NCI-H2171 (cell line): ENCODE measurements at places on chromosomes 16 and 17.

DNA sequence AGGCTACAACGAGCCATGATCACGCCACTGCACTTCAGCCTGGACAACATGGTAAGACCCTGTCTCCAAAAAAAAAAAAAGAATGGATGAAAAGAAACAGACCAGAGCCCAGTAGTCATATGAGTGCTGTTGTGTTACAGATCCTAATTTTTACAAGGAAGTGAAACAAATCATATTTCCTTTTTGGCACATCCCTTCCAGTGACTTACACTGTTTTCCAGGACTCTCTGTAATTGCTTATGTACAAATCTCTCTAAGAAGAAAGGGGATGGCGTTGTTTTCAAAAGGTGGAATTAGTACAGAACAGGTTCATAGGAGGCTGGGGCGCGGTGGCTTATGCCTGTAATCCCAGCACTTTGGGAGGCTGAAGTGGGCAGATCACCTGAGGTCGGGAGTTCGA is 19.8 kb upstream of the ZNF594 start:
- DNase-seq, result no peak

DNA sequence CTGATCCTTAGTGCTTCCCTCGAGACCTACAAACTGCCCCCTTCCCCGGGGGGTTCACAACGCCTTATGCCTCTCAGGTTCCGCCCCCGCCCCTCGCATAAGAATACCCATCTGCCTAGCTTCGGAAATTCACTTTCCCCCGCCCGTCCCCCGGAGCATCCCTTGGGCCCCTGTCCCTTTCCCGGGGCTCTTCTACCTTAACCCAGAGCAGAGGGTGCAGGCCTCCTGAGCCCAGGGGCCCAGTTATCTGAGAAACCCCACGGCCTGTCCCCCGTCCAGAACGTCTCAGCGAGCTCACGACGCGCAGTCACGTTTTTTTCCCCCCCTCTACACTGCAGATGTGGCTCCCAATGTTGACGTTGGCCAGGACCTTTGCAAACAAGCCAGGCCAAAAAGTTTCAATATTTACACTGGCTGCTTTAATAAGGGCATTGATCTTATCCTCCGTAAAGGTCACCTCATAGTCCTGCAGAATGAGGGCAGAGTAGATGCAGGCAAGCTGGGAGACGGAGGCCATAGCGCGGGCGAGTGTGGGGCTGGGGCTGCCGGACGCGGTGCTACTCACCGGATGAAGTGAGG is 1.4 kb upstream of the NBR1 start:
- DNase-seq, result peak; percentile 41

DNA sequence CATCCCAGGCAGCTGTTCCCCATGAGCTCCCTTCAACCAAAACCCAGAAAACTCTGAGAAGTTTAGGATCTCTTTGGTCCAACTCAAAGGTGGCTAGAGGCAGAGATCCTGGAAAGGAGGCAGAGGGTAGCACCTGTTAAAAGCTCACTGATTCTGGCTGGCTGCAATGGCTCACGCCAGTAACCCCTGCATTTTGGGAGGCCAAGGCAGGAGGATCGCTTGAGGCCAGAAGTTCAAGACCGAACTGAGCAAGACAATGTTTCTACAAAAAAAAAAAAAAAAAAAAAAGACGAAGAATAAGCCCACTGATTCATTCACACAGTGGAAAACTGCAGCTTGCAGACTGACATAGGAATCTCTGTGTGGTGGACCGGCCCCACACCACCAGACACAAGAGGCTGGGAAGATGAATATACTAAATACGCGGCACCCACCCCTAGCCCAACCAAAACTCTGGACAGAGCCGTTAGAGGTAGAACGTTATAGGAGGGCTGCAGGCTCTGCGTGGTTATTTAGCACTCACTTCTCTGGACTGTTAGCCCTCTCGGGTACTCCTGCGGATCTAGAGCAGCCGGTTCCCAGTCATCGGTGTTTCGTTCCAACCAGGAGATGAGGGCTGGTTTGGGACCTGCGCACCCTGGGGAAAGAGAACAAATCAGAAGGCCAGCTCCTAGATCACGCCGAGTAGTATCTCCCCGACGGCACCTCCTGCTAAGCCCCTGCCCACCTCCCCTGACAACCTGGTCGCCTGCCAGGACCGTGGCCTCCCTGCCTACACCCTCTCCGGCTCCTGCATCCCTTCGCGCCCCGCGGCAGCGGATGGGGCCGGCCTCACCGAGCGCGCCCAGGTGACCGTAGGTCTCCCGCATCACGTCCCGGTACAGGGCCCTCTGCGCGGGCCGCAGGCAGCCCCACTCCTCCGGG is 925 bp downstream of the ZNF689 start:
- no peak for DNase-seq

DNA sequence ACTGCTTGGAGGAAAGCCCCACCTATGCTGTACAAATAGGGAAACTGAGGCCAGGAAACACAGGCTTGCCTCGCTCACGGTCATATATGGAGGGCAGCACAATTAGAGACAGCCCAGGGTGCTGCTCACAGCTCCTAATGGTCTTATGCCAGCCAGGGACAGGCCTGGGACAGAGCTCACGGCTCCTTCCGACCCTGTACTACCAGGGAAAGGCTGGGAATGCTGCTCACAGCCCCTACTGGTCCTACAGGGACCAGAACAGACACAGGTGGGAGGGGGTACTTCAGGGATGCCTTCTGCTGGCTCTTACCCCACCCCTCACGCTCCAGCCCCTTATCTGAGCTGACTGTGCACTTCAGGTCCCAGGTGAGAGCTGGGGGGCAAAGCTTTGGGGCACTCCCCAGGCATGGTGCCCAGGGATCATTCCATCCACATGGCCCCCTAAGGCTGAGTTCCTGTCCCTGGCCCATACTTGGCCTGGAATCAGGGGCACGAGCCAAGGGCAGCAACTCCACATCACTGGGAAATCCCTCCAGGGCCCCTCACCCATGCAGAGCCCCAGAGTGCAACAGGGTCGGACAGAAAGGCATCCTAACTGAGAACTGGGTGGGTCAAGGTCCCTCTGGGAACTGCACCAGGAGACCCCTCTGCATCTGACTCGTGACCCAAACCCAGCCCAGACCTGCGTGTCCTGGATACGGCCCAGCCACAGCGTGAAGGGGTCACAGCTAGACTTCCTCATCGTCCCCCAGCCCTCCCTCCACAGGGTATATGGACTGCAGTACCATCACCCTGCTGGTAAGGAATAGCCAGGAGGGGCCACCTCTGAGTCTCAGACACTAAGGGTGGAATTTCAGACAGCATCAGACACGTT is 5.9 kb downstream of the RHBDF1 start:
- no peak for DNase-seq
